ENCODE measurements at places on chromosomes 2 and 18.

DNA sequence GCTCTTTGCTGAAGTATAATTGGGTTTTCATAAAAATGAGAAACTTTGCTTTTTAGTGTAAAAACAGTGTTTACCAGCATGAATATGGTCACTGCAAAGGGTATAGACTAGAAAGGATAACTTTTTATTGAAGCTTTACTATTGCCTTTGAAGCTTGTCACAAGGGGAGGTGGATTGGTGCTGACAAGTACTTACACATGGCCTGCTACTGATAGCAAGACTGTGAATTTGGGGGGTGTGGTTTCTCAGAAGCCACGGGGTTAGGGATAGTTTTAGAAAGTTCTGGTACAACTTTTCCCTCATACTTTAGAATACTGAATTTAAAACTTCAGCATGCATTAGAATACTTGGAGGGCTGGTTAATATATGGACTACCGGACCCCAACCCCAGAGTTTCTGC is 294.1 kb downstream of the SOCS6 start:
- no peak for DNase-seq

DNA sequence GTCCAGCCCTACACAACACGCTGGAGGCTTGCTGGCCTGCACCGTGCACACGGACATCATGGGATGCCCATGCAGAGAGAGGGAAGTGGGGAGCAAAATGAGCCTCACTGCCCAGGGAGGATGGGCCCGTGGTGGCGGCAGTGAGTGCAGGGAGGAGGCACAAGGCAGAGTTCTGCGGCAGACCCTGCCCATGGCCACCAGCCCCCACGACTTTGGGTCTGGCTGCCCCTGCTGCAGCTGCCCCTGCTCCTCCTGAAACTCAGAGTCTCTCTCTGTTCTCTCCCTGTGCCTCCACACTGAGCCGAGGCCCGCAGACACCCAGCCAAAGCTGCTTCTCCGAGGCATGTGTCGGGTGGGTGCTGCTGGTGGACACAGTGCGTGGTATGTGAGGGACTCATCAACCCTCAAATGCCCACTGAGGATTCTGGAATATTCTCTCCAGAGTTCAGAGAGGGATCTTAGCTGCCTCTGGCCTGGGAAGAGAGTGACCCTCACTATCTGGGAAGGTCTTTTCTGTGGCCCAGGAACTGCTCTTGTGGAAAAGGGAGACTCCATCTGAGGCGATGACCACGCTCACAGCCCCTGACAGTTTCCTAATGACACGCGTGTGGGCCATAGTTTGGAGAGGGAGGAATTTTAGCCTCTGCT is 45.1 kb upstream of the HPCAL1 start:
- no peak for DNase-seq

DNA sequence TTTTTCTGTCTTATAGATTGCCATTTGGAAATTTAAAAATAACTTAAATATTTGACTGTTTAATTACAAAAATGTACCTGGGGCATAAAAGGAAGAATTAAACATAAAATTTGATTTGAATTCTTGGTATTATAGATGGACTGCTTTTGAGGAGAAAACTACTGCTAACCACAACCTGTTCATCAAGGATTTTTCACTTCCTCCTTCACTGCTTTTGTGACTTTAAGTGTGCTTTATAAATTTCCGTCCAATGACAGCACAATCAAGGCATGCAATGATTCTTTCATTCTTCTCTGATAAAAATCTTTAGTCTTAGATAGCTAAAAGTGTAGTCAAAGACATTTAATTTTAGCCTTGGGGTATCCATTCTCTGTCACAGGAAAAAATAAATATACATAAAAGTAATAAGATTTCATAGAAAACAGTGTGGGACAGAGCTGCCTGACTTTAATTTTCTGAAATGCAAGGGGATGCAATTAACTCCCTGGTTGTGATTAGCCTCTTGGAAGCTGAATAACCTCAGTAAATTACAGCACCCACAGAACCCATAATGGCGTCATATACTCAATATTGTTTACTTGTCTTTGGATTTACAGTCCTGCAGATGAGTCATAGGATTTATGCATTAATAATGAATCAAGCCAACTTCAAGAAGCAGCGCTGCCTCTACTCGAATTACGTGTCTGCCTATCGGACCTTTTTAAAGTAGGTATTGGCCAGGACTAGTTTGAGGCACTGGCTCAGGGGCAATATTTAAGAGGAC is 587.9 kb downstream of the NRXN1 start:
- no peak for DNase-seq

DNA sequence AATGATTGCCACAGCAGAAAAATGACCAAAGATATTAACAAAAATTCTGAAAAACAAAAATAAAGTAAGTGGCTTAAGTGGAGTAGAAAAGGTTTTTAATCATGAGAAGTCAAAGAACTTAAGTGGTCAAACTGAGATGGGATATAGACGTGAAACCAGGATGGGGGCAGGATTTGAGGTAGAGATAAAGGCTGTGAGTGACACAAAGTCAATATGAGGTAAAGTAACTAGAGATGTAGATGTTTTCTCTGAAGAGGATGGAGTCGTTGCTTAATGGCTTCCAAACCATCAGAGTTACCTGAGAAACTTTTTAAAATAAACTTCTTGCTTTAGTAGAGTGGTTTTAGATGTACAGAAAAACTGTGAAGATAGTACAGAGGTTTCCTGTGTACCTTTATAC is 21.2 kb downstream of the ANKRD12 start:
- no peak for DNase-seq

- no peak for DNase-seq
Observed at GRCh38 chr2:133937669-133938068, 316.2 kb upstream of the MGAT5 start.

- DNase-seq = no peak
Observed at GRCh38 chr2:136215449-136215848, 97.5 kb upstream of the CXCR4 start.

GRCh38 chr2:233820774-233821105 is 33.6 kb downstream of the HJURP start:
- DNase-seq = no peak

- DNase-seq = no peak
Observed at GRCh38 chr2:214607051-214607450, 196.2 kb downstream of the VWC2L start.

- no peak for DNase-seq
Observed at GRCh38 chr2:102437122-102437521, 14.2 kb downstream of the IL18RAP start.

- DNase-seq = no peak
Observed at GRCh38 chr18:25080211-25080610, 271.8 kb downstream of the ZNF521 start.

DNA sequence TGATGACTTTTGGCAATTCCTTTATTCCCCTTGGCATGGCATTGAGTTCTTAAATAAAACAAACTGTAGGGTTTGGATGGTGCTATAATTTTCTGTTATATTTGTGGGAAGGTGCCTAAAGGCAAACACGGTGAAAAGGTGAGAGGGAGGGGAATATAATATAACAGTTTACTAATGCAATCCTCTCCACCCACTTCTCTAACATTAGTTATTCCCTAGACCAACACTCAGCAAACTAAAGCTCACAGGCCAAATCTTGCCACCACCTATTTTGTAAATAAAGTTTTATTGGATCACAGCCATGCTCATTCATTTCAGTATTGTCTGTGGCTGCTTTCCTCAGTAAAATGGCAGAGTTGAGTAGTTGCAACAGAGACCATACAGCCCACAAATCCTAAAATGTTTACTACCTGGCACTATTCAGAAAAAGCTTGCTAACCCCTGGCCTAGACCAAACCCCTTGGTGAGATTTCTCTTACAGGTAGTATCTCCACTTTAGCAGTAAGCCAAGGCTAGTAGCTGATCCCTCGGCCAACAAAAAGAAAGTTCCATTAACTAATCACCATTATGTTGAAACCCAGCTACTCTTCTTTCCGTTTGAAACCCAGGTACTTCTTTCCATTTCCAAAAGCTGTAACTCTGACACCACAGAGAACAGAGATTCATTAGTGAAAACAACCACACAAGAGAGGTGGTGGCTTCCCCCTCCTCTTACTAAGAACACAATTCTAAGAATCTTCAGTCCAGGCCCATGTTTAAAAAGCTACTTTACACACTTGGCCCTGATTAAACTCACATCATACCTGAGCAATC is 136.1 kb upstream of the CHAC2 start:
- no peak for DNase-seq

GRCh38 chr2:78175645-78176044 is 653.5 kb upstream of the LRRTM4 start:
- DNase-seq = no peak

DNA sequence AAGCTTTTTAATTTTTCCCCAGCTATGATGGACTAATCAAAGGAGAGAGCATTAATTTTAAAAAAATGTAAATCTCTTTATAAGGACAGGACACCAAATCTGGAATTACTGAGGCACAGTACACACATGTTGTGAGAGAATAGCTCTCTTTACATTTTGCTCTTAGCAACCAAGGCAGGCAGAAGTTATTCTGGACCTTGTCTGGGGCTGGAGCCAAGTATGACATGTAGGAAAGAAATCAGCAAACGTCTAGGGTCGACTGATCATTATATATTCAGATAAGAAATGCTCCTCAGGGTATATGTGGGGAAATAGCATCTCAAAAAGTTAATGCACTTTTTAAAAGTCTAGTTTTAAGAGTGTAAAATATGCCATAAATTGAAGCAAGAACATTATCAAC is 1330.0 kb upstream of the CELF4 start:
- no peak for DNase-seq

GRCh38 chr18:13070460-13070859 is 79.3 kb downstream of the CEP192 start:
- DNase-seq = no peak

- no peak for DNase-seq
Observed at GRCh38 chr18:35139517-35139916, 98.3 kb downstream of the MAPRE2 start.

- no peak for DNase-seq
Observed at GRCh38 chr2:20557635-20558034, 93.3 kb downstream of the HS1BP3 start.

GRCh38 chr18:48643262-48643661 is 104.4 kb downstream of the CTIF start:
- no peak for DNase-seq

DNA sequence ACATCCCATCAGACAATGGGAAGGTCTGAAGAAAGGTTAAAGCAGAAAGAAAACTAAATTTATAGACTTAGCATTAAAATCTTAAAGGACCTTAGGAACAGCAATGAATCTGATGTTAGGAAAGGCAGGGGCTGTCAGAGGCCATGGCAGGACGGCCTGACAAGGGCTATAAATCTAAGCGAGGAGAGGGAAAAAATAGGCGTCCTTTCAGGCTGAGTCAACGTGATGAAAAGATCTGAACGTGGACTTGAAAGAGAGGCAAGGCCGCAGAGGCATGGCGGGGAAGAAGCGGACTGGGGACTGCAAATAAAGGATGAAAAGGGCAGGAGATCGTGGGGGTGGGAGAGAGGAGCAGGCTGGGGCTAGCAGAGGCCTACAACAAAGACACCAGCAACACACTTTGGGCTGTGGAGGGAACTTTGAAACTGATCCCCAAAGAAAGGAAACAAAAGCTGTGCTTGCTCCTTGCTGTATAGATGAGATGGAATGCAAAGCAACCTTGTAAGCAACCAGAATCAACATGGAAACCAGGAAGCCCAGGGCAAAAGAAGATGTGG is 145.6 kb downstream of the NRP2 start:
- DNase-seq = no peak

- no peak for DNase-seq
Observed at GRCh38 chr2:96762529-96763311, 2.0 kb downstream of the CNNM4 start.

DNA sequence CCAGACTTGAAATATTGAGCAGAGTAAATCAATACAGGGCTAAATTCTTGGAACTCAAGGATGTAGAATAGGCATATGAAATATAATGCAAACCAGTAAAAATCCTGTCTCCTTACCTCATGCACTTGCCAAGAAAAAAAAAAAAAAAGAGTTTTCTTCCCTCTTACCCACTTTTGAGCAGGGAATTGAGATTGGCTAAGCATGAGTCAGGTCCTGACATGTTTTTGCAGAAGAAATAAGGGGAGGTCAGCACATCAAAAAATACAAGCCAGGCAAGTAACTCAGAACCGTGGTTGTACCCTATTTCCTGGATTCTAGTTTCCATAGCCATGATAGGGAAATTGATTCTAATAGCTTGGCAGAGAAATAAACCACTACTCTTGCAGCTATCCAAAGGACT is 1526.7 kb downstream of the LRP1B start:
- no peak for DNase-seq

DNA sequence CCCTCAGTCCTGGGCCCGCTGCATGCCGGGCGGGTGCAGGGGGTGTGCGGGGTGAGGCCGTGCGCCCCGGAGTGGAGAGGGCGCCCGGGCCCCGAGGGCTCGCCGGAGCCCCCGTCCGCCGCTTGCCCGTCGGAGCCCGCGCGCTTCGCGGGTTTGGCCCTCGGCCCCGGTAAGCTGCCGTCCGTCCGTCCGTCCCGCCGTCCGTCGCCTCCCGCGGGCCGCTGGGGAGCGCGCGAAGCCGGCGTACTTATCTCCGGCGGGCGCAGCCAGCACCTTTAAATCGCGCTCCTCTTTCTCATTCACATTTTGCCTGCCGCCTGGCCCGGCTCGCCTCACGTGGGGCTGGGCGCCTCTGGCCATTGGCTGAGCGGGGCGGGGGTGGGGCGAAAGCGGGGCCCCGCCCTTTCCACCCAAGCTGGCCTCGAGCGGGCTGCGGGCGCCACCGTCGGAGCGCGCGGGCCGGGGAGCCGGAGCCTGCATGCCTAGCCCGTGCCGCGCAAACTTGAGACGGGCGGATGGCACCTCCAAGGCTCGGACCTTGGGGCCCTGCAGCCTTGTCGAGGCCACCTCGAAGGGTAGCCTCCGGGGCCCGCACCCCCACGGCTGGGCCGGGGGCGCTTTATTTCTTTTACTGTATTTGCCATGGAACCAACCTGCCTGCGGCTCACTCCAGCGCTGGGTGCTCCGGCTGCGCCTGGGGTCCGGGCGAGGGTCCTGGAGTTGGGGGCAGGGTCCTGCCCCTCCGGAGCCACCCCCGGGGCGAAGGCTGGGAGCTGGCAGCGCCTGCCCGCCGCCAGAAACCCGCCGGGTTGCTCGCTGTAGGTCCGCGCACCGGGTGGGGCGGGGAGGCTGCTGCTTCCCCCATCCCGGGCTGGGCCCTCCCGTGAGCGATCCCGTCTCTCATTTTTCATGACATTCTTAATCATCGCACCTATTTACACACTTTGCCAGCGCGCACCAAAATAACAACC is at the start of gene GBX2:
GBX2 (minus strand) TSS at position 277 of the 971 bp plus-strand sequence. CDS start 415 bp downstream, outside the sequence.
- DNase-seq = peak; percentile 79

DNA sequence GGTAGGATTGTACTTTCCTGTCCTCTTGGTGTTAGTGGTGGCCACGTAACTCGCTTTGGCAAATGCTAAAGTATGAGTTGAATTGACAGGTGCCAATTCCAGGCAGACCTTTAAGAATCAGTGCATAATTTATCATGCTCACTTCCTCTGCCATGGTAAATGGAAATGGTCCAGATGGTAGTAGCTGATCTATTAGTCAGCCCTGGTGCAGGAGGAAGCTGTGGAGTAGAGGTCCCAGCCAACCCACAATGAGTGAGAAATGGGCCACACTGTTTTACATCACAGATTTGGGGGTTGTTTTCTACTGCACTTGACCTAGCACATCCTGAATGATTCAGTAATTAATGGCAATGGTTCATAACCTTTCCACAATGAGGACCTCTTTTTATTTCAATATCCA is 104.4 kb downstream of the RGPD3 start:
- DNase-seq = no peak

Measured in A172 (cell line).